Stimulated activated CD8-positive, alpha-beta memory T cell treated with anti-CD3 and anti-CD28 coated beads, Interleukin-4, amount 100 ng/mL, for 4 hours (primary cell): ENCODE measurements at places on chromosomes 11 and 22.

DNA sequence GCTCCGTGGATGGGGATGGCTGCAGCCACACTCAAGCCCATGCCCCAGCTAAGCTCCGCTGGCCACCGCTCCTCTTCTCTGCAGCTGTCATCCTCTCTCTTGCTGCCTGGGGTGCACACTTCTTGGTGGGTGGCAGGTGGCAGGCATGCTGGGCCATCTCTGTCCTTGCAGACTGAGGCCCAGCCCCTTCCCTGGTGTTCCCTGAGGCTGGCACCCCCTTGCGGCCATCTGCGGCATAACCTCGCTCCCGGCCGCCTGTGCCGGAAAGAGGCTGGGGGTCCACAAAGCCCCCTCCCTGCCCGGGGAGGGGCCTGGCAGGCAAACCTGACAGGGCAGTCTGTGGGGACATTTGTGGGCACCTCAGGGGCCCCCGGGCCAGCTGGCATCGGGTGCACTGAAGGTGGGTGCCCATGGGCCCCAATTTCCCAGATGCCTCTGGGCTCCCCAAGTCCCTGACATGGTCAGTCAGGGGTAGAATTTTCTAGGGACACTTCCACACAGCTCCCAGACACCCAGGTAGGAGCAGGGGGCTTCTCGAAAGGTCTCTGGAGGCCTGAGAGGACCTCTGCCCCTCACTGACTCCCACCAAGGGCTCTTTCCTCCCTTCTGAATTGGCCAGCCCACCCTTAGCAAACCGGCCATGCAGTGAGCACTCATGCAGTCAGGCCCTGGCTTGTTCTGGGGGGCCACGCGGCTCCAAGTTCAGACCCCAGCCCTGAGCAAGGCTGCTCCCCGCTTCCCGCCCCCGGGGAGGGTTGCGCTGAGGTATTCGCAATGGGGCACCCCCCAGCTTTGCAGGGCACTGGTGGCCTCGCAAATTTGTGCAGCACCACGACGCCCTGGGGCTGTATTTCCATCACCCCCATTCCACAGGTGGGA, 23.5 kb upstream of the TH start:
- DNase-seq = peak; percentile 24

GRCh38 chr22:30043161-30043560, 37.1 kb upstream of the HORMAD2 start:
- DNase-seq = no peak

- DNase-seq = no peak
Observed at GRCh38 chr22:50061824-50062355, 3.8 kb upstream of the TTLL8 start.

- DNase-seq = no peak
Observed at GRCh38 chr11:23212807-23213206, 352.5 kb upstream of the CCDC179 start.

- no peak for DNase-seq
Observed at GRCh38 chr11:82631722-82632630, 101.7 kb downstream of the FAM181B start.

DNA sequence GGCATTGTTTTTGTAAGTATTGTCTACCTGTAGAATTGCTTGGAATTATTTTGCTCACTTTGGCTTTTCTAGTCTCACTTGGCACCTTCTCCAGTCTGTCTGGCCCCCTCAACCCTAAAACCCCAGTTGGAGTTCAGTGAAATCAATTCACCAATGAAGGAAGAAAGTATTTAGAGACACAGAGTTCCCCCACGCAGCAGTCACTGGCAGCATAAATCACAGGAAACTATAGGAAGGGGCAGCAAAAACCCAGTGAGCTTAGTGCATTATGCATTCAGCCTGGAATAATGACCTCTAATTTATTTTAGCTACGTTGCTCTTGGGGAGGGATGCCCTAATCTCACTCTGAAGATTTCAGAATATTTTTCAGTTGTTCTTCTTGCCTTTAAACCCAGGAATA, 204.7 kb upstream of the BLID start:
- no peak for DNase-seq

DNA sequence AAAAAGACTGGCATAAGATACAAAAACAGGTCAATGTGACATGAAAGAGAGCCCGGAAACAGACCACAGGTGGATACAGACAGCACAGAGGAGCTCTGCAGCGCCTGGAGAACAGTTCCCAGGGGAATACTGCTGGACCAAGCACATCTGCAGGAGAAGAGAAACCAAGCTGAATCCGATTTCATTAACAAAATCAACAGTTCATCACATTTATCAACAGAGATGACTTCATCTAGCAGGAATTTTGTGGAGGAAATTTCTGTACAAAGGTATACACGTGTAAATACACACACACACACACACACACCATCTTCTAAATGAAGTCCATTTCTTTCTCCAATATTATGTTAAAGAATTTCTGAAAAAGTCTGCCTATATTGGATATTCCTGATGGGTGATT, 17.1 kb downstream of the YPEL1 start:
- DNase-seq = no peak

DNA sequence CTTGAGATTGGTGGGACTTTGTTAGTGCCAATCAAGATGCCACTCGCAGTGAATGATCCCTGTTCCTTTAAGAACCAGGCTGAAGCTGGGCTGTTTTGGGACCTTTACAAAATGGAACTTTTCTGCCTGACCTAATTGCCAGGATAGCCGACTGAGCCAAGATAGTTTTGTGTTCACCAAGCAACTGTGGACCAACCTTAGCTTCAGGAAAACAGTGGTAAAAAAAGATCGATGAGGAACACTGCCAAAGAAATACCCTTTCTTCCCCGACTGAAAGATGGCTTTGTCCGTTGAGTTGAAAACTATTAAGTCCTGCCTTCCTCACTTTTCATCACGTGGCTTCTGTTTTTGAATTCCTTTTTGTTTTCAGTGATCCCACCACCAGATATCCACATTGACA, 157.9 kb upstream of the SORL1-AS1 start:
- no peak for DNase-seq

DNA sequence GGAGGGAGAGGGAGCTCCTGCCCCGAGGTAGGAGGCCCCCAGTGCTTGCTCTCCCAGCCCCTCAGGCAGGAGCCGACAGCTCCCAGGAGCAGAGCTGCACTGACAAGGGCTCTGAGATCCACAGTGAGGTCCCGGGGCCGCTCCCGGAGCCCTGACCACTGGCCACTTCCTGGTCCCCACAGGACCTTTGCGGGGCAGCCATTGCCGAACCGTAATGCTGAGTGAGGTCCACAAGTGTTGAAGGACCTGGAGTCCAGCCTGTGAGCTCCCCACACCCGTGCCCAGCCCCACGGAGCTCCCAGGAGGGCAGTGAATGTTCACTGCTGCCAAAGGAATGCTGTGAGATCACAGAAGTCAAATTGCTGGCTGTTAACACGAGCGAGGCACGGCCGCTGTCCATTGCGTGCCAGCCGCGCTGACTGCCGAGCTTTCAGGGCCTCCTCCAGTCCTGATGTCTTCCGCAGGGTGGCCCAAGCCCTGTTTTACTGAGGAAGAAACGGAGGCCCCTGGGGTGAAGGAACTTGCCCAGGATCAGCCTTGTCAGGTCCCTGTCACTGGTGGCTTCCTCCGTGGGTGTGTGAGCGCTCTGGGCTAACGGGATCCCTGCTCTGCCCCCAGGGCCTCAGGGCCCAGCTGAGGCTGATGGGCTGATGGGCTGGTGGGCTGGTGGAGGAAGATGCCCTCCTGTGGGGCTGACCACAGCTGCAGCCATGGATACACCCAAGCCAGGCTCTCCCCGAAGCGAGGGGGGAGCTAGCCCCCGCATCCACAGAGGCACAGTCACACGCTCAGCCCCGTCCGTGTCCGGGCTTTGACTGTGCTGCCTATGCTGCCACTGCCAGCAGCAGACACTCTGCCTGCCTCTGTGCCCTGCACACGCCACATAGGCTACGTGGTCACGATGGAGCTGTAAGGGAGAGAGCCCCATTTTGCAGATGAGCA, 70.8 kb downstream of the WNT7B start:
- DNase-seq = no peak

DNA sequence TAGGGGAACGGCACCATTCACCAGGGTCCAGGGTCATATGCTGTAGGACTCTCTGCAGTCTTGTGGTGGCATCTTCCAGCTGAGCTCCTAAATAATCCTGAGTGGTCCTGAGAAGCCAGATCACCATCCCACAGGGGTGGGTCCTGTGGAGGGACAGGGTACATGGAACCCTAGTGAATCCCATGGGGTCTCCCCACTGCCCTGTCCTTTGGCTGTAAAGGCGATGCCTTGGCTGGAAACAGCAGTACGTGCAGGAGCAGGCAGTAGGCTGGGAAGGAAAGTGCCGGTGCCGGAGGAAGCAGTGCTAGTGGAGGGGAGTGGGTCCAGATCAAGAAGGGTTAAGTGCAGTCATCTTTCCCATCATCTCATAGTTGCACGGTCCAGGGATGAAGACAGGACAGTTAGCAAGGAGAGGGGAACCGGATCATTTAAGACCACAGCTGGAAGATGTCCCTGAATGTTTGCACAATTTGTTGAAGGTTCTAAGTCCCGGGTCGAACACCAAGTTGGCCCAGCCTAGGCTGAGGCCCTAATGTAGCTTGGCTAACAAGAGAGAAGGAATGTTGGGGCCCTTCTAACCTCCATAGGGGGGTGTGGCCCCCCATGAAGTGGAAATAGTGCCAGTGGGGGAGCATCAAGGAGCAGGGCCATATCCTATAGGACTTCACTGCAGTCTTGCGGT, 18.1 kb downstream of the TSPAN32 start:
- no peak for DNase-seq

DNA sequence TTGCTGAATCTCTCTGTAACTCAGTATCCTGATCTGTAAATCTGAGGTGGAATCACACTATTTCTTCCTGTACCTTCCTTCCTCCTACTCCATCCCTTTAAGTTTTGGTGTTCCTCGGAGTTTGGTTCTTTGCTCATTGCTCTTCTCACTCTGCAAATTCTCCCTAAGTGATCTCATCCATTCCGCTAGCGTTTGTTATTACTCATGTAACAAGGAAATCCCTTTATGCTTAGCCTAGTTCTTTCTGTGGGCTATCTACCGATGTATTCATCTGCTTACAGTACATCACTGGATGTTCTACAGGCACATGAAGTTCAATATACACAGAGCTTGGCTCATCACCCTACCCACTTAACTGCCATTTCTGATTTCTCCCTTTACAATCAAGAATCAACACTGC, 1.6 kb upstream of the CEP295 start:
- no peak for DNase-seq

GRCh38 chr11:114340311-114341131, 44.3 kb downstream of the NNMT start:
- DNase-seq = no peak

DNA sequence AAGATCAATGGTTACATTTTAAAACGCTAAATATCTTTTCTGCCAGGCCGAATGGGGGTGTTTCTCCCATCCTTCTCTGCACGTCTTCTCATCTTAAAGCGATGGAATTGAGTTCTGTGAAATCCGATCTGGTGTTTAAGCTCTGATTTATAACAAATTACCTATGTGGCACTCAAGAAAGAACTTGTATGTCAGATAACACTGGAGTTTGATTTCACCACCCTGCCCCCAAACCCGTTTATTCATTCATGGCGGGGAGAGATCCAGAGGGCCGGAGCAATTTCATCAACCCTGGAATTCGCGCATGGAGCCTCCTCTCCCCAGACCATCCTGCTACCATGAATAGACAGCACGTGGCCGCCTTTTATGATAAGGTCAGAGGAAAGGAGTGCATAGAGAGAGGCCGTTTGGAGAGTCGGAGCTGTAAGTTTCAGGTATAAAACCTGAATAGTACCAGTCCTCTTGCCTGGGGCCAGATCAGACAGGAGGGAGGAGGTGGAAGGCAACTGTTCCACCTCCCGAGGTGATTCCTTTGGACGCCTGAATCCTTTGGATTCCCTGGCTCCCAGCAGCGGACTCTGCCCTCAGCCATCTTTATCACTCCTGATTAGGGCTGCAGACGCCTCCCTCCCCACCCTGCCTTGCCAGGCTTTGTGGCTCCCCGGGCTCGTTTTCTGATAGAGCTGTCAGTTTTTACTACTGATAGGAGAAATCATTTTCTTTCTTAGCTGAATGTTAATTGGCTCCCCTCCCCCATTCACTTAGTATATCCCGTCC, 27.3 kb upstream of the NFAM1 start:
- no peak for DNase-seq

DNA sequence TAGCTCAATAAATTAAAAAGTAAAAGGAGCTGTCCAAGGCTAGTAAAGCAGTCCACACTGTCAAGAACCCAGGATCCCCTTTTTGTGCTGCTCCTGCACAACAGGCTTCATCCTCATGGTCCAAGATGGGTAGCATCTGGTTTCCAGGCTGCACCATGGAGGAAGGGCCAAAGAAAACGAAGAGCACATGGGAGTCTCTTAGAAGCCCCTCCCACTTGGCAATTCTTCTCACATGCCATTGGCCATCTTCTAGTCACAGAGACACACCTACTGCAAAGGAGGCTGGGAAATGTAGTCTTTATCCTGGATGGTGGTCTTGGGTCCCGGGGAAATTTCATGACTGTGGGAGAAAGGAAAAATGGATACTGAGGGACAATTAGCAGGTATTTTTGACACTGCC, 37.8 kb downstream of the PRR5L start:
- no peak for DNase-seq

DNA sequence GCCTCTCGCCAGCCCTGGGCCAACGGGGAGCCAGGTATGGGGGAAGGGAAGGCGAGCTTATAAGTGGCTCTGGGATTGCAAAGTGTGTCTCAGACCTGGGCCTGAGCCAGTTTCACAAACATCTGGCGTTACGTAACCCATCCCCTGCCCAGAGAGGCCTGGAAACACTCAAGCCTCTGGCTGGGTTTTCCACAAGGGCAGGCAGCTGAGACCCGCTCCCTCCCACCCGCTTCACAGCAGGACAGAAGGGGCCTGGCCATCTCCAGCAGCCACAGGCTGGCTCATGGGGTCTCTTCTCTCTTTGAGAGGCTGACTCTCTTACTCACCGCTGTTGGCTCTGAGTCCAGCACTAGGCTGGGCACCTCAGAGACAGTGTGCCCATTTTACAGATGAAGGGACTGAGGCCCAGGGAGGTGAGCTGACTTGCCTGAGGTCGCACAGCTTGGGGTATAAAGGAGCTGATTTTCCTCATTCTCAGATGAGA, 44.5 kb downstream of the TRIOBP start:
- DNase-seq = no peak

GRCh38 chr22:38524429-38524828, 18.3 kb upstream of the DDX17 start:
- no peak for DNase-seq

GRCh38 chr22:17675584-17675983, 37.0 kb downstream of the BCL2L13 start:
- DNase-seq = no peak

GRCh38 chr11:95338430-95338991, 107.5 kb upstream of the SESN3 start:
- no peak for DNase-seq

DNA sequence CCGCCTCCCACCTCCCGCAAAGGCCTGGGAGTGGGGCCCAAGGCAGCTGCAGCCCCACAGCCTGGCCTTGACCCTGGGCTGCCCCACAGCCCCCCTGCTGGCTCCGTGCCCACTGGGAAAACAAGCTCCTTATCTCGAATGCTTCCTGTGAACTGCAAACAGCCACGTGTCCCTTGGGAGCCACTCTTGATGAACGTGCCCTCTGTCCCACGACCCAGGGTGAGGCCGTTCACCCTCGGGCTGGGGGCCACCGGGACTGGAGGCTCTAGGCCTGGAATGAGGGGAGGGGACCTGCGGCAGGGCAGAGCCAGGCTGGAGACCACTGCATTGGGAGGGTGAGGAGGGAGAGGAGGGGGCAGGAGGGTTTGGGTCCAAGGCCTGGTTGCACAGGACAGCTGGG, 9.5 kb downstream of the H19 start:
- DNase-seq = no peak

- DNase-seq = no peak
Observed at GRCh38 chr11:25860677-25861450, 471.1 kb upstream of the ANO3 start.
